ENCODE measurements at places on chromosomes 3 and 15.
A peak's percentile ranks its signal among the peaks of the same experiment; 100 is the strongest.

GRCh38 chr3:113245761-113246161, 34.4 kb downstream of the BOC start:
- no peak for DNase-seq

GRCh38 chr3:170689893-170690660, 104.2 kb upstream of the SLC7A14 start:
- DNase-seq: peak; percentile 8

- no peak for DNase-seq
Measured at GRCh38 chr15:97694456-97694855, 266.0 kb upstream of the ARRDC4 start.

GRCh38 chr15:100691321-100691720, 88.9 kb downstream of the ASB7 start:
- no peak for DNase-seq

GRCh38 chr3:169939320-169939719, 27.3 kb upstream of the SEC62 start:
- no peak for DNase-seq

- DNase-seq: no peak
Measured at GRCh38 chr15:98034731-98035130, 74.2 kb downstream of the ARRDC4 start.

- peak; percentile 56 for DNase-seq
Measured at GRCh38 chr15:32861761-32862160, 144.0 kb downstream of the GREM1 start.

- DNase-seq: no peak
Measured at GRCh38 chr3:48945891-48946549, 27.4 kb downstream of the ARIH2 start.

DNA sequence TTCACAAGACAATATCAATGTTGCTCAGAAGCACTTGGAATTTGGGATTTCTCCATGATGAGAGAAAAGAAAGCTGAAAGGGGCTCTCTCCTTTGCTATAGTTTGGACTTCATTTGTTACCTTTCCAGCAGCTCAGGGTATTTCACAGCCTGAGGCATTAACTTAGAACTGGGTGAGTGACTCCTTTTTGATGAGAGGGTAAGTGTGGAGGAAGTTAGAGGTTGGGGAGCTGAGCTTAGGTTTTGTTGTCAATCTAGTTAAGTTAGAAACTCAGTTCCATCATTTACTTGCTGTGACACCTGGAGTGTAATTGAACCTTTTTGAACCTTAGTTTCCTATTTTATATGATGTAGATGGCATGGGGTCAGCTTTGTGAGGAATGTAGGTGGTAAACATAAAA, 359.1 kb downstream of the PDCD6IP start:
- no peak for DNase-seq
